ENCODE measurements at places on chromosomes 4 and X.

- DNase-seq, result no peak
Observed at GRCh38 chr4:140367738-140368137, 5.7 kb upstream of the SCOC start.

DNA sequence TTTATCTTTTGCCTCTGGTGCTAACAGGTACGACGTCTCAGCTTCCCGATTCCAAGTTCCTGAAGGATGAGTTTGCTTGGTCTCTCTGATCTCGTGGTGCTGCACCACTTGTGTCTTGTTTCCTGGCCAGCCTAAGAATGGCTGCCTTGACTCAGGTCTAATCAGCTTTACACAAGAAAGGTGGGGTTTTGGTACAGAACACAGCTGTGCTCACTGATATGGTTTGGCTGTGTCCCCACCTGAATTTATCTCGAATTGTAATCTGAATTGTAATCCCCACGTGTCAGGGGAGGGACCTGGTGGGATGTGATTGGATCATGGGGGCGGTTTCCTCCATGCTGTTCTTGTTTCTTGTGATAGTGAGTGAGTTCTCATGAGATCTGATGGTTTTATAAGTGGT lies 305.3 kb upstream of the NOCT start:
- DNase-seq, result no peak

DNA sequence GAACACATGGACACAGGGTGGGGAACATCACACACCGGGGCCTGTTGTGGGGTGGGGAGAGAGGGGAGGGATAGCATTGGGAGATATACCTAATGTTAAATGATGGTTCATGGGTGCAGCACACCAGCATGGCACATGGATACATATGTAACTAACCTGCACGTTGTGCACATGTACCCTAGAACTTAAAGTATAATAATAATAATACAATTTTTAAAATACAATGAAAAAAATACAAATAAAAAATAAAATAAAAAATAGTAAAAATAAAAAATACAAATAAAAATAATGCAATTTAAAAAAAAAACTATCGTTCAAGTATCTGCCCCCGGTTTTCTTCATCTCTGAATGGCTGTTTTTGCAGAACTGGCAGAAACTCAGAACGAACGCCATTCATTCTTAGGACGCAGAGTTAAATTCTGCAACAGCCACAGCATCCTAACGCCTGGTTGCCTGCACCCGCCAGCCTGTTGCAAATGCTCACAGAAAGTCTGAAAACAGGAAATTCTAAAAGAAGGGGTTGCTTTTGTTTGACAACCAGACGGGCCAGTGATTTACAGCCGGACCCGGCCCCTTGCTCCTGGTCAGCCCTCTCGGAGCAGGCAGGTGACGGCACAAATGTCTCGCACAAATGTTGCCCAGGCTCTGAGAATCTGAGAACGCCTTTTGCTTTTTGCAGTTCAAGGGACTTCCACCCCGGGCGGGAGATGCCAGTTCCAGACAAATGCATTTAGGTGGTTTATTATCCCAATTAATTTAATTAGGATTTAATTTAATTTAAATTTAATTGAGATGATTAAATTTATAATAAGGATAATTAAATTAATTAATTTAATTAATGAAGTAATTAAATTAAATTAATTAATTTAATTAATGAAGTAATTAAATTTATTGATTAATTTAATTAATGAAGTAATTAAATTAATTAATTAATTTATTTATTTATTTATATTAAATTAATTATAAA lies 47.8 kb downstream of the CRLF2 start:
- DNase-seq, result peak; percentile 79

GRCh38 chrX:135420831-135421230 lies 913 bp upstream of the SMIM10L2A start:
- no peak for DNase-seq

DNA sequence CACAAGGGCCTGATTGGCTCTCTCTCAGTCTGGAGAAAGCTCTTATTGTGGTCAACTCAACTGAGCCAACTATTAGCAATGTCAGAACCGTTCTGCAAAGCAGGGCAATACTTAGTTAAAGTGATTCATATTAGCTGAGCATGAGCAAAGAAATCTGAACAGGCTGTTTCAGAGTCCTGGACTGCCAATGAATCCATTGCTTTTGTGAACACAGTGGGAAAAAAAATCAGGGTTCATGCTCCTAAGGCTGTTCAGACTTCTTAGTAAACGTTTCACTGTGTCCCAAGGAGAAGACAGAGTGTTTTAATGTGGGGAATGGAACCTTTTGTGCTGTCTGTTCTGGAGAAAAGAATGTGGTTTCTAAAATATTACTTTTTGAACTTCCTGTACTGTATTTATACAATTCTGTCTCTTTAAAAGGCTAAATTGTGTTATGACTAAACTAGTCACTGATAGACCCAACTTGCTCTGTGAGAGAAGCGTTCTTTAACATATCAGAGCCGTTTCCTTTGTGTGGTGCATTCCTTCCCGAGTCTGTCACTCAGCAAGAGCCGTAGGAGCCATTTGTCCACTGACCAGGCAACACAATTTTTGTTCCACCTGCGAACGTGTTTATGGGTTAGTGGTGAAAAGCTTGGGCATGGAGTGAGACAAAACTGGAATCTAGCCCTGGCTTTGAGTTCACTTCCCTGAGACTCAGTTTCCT lies 366.1 kb downstream of the FBXO8 start:
- DNase-seq, result no peak

- no peak for DNase-seq
Observed at GRCh38 chr4:144421839-144422565, 224.0 kb upstream of the HHIP start.

DNA sequence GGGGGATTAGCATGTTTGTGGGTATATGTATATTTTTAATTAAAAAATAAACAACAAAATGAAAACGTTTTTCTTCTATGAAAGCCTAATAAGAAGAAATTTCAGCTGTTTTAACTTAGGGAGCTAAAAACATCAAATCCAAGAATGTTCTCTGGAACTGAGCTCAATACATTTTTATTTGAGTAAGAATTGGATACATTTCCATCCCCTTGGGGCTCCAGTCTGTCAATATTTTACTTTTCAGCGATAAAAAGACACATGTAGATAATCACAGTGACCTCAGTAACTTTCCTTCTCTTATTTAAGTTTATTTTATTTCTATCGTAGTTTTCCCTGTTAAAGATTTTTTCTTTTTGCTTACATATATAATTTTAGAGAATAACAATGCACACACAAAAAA lies 59.3 kb downstream of the ELOVL6 start:
- DNase-seq, result no peak

DNA sequence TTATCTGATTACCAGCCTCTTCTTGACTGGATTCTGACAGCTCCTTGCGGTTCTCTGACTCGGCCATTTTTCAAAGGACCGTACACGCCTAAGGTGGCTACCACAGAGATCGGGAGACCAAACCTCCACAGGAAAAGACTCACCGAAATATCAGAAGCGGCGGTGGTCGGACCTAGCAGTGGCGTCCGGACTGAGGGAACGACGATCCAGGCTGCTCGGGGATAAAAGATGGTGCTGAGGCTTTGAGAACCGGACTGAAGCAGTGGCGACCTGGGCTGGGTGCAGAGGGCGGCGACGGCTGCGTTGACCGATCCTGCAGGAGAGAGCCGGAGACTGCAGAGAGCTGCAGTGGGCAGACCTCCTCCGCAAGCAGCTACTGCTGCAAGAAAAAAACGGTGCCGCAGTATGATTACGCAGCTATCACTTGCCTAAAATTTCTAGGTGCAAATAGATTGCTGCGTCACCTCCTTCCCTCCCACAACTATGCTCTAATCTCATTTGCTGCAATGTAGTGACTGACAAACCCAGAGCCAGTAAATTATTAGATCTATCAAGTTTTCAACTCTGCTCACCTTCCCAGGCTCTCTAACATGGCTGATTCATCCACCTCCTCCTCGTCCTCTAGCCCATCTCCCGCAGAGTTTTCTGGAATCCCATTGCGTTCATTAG lies at the start of gene NAP1L2:
TSS of gene NAP1L2 (minus strand) at position 426 of the 669 bp plus-strand sequence. CDS start at position 67, 359 bp downstream.
- DNase-seq, result peak; percentile 32

DNA sequence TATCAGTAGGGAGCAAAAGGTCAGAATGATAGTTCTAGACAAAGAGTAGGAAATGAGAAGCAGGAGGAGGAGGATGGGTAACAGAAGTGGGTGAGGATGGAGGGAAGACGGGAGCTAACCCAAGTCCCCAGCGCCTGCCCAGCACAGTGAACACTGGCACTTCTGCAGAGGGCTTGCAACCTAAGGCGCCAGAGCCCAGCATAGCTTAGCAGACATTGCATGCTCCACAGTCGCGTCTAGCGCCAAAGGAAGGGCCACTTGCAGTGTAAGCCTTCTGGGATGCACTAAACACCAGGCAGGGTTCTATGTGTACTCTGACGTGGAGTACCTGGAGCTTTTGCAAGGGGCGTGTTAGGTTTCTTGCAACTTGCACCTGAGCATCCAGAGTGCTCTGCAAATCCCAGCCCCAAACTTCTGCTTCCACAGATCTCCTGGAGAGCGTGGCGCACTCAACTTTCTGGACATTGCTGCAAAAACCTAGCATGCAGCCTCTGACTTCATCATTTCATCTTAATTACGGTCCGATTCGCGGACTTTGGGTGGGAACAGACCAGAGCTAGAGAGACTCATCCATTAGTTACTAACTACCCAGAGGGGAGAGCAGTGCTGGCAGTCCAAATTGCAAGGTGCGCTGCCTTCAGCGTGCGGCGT lies 46.5 kb upstream of the NKAP start:
- DNase-seq, result no peak

DNA sequence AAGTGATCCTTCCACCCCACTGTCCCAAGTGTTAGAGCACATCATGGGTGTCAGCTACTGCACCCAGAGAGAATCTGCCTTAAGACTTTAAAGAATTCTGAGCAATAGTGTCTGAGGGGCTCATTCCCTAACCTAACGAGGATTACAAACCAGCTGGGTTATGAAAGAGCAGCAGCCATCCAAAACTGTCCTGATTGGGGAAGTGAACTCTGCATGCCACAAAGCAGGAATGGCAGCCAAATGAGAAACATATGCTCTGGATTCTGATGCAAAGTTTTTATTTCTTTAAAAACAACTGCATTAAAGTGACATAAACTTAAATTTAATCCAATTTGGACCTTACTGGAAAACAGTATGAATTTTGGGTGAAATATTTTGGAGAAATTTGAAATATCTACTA lies 103.2 kb downstream of the ANXA3 start:
- DNase-seq, result peak; percentile 33

GRCh38 chr4:133513901-133514300 lies 364.8 kb downstream of the PCDH10 start:
- DNase-seq, result no peak

DNA sequence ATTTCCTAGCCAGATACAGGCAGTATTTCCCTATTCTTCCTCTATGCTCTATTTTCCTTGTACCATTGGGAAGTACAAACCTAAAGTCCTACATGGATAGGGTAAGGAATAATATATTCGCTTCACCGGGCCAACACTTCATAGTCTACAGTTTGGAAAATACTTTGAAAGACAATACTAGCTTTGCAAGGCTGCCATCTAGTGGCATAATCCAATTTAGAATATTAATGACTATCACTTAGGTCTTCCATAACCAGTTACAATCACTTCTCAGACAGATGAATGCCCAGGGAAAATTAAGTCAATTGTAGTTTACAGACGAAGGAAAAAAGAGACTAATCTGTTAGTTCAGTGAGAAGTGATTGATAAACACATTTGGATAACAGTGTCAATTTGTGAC lies 141.0 kb upstream of the FAM47C start:
- DNase-seq, result no peak

DNA sequence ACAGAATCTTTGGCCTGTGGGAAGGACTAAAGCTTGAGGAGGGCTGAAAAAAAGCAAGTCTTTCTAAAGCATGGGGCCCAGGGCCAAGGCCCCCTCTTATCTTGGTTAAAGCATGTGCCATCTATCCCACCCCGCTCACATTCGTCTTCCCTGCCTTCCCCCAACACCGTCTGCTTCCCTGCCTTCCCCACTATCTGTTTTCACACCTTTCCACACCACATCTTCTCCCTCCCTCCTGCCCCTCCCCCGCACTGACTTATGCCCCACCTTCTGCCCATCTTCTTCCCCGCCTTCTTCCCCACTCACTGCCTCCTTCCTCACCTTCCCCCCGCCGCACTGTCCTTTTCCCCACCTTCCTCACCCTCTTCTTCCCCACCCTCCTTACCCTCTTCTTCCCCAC lies 890 bp upstream of the NAP1L5 start:
- DNase-seq, result no peak

DNA sequence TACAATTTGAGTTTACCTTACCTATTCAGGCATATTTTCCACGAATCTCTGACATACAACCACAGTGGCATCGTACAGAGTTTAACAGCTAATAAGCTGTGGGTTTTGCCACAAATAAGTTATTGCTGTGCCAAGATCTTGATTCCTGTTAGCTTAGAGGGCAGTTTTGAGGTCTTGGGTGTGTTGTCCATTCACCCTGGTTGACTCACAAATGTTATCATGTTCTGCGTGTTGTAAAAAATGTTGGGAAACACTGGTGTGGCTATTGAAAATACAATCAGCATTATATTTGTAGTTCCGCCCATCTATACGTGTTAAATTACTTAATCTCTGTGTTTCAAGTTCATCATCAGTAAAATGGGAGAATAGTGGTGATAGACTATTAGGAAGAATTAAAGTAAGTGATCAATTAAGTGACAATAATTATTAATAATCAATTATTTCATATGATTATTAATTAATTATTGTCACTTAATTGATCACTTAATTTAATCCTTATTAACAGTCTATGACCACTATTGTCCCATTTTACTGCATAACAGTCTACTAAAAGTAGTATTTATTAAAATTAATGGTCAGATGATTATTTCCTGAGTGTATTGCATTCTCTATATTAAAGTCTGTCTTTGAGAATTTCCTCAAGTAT lies 96.3 kb downstream of the TMA16 start:
- no peak for DNase-seq

Data from femur (tissue), 1 donor.